ENCODE measurements at places on chromosomes 2 and 18.

- DNase-seq, result no peak
These were observed 99.9 kb downstream of the CPO start for GRCh38 chr2:207039225-207039624.

DNA sequence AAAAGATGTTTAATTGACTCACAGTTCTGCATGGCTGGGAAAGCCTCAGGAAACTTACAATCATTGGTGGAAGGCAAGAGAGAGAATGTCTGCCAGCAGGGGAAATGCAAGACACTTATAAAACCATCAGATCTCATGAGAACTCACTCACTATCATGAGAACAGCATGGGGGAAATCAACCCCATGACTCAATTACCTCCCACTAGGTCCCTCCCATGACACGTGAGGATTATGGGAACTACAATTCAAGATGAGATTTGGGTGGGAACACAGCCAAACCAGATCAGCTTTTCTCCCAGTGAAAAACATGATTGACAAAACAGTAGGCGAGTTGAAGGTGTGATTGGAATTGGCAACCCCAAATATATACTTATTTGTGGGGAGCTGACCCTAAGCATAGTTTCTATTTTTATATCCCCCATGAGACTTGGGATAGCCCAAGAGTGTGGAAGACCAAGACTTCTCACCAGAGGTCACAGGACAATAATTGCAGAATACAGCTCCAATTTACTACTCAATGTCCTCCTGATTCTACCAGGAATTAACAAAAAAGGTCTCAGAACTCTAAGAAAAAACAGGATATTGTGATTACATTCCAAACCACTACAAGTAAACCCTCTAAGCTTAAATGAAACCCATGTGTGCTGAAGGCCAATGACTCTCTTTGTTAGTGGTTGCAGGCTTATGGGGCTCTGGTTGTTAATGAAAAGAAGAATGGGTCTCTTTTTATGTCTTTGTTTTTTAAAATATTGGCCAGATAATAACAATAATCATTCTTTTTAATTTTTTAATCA lies 96.1 kb upstream of the PIK3C3 start:
- DNase-seq, result peak; percentile 57

GRCh38 chr18:5729983-5730699 lies 165.2 kb downstream of the TMEM200C start:
- no peak for DNase-seq

DNA sequence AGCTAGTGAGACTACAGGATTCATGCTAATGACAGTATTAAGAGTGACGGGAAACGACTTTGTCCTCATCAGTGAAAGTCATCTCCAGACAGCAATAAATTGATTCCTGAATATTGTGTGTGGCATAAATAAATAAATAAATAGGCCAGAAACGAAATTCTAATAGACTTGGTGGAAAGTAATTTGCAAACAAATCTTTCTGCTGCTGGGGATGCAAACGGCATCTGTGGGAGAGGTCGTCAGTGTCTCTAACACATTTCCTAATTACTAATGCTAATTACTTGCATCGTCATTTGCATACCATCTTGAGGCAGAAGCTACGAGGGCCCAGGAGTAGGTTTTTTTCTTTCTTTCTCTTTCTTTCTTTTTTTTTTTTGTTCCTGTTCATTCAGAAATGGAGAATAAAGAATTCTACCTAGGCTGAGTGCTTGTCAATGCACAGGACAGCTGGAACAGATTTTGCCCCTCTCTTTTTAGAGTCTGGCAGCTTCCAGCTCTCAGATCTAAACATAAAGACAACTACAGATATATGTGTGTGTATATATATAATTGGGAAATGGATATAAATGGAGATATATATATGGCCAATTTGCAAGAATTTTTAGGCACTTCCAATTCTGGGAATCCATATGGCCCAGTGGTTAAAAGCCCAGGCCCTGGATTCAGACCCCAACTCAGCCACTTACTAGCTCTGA lies 75.1 kb downstream of the SPP2 start:
- no peak for DNase-seq

GRCh38 chr2:236252602-236253001 lies 11.6 kb downstream of the ASB18 start:
- DNase-seq, result no peak

DNA sequence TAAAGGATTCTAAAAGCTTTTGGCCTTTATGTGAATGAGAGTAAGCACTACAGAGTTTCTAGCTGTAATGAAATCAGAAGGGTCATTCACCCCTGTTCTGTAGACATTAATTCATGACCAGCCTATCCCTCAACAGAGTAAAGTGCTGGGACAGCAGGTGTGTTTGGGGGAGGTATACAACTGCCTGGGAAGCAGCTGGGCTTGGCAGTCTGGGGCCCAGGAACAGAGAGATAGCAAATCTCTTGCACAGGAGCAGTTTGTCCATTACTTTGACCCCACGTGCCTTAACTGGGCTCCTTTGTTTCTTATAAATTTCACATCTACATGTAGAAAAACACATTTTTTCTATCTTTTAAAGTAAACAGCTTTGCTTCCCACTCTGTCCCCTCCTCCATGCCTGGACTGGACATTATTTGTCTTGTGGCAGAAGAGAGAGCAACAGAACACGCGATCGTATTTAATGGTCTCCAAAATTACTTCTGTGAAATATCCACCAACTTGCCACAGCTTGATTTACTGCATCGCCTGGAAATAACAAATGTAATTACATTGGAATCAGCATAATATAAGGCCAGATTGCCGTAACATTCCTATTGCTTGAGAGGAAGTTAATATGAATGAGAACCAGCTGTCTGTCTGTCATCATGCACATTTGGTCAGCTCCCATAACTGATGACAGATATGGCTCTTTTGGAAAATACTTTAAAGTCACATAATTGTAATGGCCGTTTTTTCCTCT lies 263.8 kb downstream of the RBM43 start:
- no peak for DNase-seq

Measured in foreskin melanocyte (primary cell).